Fibroblast of gingiva (primary cell): ENCODE measurements at places on chromosomes 6 and 20.

DNA sequence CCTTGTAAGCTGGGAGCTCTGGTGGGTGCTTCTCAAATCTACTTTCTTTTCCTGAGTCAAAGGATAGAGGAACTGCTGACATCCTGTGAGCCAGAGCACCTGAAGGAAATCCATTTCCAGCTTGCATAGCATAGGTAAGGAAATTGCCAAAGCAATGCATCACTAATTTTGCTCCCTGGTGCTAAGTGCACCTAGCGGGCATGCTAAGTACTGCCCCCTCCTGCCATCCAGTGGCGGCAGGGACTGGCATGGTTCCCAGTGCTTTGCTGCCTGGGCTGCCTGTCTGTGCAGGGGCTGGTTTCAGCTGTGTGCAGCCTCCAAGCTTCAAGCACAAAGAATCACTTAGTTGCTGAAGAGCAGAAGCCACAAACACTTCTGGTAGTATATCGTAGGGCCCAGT, 63.9 kb downstream of the FARS2 start:
- no peak for DNase-seq

- DNase-seq: no peak
Observed at GRCh38 chr6:96304997-96305396, 216.6 kb upstream of the UFL1 start.

- no peak for DNase-seq
Observed at GRCh38 chr6:4884646-4885340, 108.6 kb downstream of the CDYL start.

DNA sequence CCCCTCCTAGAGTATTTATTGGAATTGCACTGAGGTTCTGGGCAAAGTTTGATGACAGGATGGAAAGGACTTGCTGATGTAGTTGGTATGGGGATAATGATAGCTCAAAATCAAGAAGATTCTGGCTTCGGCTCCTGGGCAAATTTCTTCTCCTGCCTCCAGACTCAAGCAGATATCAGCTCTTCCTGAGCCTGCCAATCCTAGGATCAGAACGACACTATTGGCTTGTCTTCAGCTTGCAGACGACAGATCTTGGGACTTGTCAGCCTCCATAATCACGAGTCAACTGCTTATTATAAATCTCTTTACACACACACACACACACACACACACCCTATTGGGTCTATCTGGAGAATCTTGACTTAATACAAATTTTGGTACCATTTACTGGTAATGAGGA, 131.1 kb downstream of the PREX1 start:
- no peak for DNase-seq

DNA sequence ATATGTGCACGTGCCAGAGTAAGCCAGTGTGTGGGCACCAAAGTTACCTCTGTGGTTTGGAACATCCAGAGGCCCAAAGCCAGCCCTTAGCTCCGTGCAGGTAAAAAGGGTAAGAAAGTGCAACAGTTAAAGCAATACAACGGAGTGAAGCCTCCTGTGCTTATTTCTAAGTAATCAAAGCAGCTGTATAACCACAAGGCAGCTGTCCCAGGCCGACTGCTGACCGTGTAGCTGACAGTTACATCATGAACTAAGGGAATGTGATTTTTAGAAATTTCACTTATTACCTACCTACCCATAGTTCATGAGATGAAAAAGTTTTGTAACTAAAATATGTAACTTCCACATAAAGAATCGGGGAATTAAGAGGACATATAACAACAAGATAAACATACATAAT, 121.2 kb upstream of the QKI start:
- no peak for DNase-seq

GRCh38 chr6:82182756-82183155, 64.8 kb downstream of the IBTK start:
- peak; percentile 31 for DNase-seq

DNA sequence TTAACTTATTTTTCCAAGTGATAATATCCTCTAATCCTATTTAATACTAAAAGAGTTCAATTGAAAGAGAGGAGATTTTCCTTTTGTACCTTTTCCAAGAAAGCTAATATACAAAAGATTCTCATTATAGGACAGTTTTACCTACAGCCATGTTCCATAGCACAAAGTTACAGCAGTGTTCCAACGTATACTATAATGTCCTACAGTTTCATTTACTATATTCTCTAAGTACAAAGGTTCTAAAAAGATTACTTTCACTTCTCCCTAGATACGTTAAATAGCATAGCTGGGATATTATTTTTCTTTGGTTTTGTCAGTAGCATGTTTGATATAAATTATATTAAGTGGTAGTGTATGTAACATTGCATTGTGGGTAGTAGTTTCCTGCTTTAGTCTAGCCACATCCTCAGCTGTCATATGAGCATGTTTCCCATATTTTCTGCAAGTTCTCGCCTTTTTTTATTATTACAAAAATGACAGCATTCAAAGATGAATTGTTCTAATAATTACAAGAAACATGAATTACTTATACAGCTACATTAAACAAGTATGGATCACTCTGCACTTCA, 4.4 kb upstream of the RUNX2 start:
- no peak for DNase-seq

- DNase-seq: no peak
Observed at GRCh38 chr6:53239526-53239925, 90.9 kb upstream of the GCM1 start.

DNA sequence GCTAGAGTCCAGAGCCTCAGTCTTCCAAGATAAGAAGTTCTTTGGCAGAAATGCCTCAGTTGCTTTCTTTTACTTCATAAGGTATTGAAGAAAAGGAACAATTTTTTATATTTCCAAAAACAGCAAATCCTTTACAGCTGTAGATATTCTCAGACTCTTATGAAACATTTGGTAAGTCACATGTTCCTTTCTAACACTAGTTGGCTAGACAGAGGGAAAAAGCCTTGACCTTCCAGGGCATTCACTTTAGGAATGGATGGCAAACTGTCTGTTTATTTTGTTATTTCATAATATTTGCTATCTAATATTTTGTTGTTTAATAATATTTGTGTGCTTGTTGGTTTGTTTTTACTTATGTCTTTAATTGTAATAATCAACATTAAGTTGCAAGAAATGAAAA, 140.8 kb downstream of the PTPRK start:
- no peak for DNase-seq

- no peak for DNase-seq
Observed at GRCh38 chr6:15253203-15254022, 7.5 kb downstream of the JARID2 start.

GRCh38 chr6:111994791-111995190, 59.1 kb upstream of the CCN6 start:
- DNase-seq: no peak

GRCh38 chr6:133630651-133631050, 258.3 kb upstream of the TCF21 start:
- no peak for DNase-seq

DNA sequence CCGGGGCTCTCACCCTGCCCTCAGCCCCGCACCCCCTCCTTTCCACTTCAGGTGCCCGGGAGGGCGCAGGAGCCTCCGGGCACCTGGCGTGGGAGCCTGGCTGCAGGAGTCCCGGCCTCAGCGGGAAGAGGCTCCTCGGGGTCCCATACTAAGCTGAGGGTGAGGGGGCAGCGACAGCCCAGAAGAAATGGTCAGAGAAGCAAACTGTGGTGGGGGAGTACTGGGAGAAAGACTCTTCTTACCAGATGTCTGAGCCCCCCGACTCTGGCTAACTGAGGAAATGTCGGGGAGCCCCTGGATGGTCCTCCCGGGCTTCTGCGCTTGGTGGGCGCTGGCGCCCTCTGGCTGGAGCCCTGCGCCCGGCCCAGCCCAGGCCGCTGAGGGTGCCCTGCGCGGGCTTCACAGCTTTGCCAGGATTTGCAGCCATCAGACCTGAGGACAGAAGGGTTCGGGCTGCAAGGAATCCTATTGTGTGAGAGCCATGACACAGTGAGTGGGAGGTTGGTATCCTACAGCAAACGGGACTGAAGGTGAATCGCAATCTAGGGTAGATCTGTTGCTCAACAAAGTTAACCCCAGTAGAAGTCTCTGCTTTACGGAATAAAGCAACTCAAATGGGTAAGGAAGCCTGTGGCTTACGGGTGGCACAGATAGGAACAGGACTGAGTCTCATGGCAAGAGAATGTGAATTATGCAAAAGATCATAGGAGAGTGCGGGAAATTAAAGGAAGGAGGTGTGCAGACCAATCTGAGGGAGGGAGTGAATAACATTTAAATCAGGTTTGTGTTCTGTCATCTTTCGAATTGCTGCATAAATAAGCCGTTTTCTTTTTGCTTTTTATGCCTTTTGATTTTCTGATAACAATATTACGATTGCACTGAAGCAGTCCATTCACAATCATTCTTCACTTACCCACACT, 639 bp upstream of the RCAN2 start:
- peak; percentile 25 for DNase-seq

DNA sequence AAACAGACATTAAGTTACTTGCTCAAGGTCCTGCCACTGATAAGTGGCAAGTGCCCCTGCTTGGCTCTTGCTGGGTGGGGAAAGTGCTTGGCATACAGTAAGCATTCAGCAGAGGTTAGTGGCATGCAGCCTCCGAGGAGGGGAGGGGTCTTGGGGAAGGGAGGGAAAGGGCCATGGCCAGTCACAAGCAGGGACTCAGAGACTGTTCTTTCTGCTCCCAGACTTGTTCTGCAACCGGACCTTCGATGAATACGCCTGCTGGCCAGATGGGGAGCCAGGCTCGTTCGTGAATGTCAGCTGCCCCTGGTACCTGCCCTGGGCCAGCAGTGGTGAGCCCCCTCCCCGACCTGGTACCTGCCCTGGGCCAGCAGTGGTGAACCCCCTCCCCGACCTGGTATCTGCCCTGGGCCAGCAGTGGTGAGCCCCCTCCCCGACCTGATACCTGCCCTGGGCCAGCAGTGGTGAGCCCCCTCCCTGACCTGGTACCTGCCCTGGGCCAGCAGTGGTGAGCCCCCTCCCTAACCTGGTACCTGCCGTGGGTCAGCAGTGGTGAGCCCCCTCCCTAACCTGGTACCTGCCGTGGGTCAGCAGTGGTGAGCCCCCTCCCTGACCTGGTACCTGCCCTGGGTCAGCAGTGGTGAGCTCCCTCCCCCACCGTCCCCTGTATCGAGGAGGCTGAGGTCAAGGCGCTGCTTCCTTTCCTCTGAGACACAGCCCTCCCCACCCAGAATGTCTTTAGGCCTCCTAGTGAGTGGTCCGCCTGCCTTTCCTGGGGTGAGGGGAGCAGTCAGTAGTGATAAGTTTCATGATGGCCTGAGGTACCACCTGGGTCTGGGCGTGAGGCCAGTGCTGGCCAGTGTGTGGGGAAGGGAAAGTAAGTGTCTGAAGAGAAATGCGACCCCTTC, 8.9 kb downstream of the GLP1R start:
- no peak for DNase-seq

- DNase-seq: no peak
Observed at GRCh38 chr6:66772800-66773199, 1065.8 kb upstream of the EYS start.

DNA sequence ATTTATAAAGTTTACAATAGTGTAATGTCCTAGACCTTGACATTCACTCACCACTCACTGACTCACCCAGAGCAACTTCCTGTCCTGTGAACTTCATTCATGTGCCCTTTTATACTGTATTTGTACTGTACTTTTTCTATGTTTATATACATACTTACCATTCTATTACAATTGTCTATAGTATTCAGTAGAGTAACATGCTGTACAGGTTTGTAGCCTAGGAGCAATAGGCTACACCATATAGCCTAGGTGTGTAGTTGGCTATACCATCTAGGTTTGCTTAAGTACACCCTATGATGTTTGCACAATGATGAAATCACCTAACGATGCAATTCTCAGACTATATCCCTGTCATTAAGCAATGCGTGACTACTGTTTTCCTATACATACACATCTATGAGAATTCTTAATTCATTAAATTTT, 17.5 kb downstream of the EDEM2 start:
- DNase-seq: no peak

DNA sequence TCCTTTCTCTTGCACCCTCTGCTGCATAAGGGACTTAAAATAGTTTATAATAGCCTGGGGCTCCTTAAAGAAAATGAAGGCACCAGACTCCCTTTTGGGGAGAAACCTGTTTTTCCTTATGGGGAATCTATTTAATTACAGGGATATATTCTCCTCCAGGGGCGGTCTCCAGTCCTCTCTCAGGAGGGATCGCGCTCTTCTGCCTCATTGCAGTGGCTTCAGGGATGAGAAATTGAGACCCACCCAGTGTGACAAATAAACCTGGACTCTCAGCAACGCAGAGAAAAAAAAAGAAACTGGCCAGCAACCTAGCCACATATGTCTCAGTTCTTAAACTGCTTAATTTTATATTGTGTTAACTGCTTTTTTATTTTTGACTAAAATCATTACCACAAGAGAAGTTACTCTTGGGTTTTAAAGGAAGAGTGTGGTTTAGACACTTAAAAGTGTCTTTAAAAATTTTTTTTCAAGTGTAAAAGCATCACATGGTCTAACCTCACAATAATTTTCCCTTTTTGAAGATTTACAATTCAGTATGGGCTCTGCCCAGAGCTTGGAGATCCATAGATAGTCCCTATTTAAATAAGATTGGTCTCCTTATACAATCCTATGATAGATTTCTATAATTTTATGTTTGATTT, 11.7 kb upstream of the GOPC start:
- no peak for DNase-seq

- no peak for DNase-seq
Observed at GRCh38 chr6:6946206-6947155, 161.3 kb upstream of the RREB1 start.

DNA sequence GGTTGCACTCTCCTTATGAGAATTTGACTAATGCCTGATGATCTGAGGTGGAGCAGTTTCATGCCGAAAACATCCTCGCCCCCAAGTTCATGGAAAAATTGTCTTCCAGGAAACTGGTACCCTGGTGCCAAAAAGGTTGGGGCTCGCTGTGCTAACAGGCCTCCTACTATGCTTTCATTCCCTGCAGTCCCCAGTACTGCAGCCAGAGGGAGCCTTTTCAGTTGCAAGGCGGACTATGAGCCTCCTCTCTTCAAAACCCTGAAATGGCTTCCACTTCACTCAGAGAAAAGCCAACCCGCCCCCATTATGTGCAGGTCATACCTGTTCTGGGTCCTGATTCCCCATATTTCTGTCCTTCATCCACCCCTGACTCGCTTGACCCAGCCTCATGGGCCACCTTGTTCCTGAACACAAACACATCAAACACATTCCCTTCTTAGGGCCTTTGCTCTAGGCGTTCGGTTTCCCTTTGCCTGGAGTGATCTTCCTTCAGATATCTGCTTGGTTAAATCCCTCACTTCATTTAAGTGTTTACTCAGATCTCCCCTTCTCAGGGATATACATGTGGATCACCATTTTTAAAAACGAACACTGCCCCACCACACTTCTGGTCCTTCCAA, 173.7 kb downstream of the PHACTR1 start:
- DNase-seq: no peak

DNA sequence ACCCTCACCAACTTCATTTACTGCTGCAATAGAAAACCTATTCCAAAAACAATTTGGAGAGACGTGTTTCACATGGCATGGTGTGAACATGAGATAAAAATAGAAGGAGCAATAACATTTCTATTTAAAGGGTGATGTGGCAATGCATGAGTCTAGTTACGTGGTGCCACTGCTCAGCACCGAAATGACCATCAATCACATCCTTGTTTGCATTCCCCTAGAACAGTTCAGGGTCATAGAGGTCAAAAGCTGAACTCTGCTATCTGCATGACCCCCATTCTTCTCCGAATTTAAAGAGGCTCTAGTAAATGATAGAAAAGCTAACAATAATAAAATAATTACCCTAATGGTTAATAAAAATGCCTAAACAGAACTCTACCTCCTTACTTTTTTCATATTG, 29.5 kb downstream of the ROS1 start:
- no peak for DNase-seq
